Activated CD4-positive, alpha-beta memory T cell treated with anti-CD3 and anti-CD28 coated beads, Interleukin-2, amount 10 ng/mL, durations not matched to agents 7 days and 5 days (primary cell): ENCODE measurements at places on chromosomes 13 and 19.

GRCh38 chr13:28432816-28433560 lies 61.9 kb downstream of the FLT1 start:
- no peak for DNase-seq

DNA sequence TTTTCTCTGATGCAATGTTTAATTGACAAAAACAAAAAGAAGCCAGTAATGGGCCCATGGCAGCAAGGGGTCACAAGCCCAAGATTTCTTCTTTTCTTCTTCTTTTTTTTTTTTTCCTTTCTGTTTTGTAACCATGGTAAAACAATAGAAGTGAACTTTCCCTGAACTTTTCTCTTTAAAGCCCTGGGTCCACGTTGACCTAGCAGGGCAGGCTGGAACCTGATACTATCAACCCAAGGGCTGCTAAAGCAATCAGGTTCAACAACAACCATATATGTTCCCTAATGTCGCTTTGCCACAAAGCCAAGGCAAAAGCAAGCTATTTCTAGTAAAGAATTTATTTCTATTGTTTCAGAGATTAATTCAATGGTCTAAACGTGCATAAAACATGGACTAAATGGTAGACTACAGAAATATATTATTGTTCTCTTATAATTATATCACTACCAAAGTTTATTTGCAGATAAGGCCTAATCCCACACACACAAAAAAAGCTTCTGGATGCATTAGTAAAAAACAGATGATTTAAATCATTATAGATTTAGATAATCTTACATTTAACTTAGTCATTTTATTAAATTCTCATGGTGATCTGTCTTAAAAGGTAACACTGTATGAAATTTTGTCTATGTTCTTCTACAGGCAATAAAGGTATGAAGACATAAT lies 153.9 kb downstream of the DACH1 start:
- no peak for DNase-seq

GRCh38 chr19:1001538-1002166 lies 1.4 kb downstream of the GRIN3B start:
- DNase-seq = peak; percentile 75

- no peak for DNase-seq
These were observed 8.7 kb downstream of the ZNF71 start for GRCh38 chr19:56603829-56604228.

DNA sequence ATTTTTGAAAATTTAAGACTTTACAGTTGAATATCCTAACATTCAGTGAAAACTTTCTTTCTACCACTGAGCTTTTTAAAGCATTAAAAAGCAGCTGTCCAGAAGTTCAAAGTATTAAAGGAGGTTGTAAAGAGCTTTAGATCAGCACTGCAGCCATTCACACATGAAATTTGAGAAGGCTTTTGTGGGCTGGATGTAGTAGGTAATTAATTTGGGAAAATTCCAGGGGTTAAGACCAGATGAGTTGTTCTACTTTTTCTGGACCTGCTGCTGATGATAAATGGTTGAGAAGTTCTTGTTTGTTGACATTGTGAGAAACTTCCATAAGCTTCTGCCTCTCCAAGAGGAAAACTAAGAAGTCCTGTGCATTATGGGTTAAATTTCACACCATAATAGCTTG lies 1779.6 kb upstream of the PRR20A start:
- DNase-seq = no peak

GRCh38 chr19:31092274-31092673 lies 257.0 kb downstream of the TSHZ3 start:
- DNase-seq = no peak
